ENCODE measurements at places on chromosomes 7 and 10.
A peak's percentile ranks its signal among the peaks of the same experiment; 100 is the strongest.

DNA sequence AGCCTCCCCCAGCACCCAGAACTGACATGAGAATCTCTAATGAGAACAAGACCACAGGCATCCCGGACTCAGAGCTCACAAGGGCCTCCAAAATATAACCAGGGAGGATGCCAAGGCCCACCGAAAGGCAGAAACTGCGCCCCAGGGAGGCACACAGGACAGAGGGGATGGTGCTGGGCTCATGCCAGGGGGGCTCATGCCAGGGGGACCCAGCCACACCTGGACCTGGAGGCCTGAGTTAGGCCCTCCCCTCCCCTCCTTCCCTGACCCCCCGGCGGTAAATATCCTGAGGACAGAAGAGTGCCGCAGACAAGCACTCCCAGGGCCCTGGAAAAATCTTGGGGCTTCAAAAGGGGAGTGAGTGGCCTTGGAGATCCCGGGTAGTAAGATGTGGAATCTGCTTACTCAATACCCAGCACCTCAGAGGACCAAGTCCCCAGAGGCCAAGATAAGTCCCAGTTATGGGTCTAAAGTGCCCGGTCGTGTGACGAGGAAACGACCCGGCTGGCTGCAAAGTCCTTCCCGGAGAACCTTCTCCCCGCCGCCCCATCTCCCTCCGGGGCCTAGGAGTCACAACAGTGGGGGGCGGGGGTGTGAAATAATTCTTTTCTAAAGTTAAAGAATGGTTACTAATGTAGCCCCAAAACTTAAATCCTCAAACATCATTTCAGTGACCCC lies 11.9 kb downstream of the PDGFA start:
- DNase-seq: no peak

DNA sequence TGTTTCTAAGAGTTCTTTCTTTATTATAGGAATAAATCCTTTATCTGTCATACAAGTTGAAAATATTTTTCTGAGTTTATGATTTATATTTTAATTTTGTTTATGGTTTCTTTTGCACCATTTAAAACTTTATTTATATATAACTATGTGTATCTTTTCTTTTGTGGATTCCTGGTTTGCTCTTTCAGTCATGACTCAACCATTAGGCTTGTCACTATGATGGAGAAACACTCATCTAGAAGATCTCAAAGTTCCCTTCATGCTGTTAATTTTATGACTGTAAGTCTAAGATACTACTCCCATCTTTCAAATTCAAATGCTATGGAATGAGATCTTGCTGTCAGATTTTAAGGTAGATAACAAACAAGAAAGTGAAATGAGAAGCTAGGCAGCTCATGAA lies 199.5 kb downstream of the INHBA start:
- DNase-seq: no peak

GRCh38 chr7:99380032-99380822 lies 5.7 kb downstream of the ARPC1B start:
- peak; percentile 67 for DNase-seq

DNA sequence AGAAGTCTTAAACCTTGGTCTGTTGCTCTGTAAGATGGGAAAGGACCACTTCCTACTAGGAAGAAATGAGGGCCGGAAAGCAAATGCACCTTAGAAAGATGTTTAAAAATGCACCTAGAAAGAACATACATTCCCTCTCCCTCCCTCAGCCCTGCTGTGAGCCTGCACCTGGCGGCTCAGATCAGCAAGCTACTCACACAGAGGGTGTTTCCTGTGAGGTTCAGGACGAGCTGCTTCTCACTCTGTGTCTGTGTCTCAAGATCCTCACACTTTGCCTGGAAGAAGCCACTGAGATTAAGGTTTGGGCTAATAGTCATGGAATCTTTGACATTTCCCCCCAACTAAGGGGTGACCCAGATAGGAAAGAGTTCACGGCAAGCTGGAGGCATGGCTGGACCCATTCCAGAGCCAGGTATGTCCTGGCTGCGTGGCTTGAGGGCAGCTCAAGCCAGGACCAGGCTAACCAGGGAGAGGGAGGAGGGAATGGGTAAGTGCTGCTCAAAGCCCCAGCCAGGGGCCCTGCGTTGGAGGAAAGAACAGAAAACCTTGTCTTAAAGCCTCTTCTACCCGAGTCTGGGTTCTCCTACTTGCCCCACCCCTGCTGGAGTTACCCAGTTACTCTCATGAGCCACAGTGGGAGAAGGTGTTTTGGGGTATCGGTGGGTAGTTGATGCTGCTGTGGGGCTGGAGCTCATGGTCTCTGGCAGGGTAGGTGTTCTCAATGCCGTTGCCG lies 47.5 kb downstream of the PODXL start:
- no peak for DNase-seq

DNA sequence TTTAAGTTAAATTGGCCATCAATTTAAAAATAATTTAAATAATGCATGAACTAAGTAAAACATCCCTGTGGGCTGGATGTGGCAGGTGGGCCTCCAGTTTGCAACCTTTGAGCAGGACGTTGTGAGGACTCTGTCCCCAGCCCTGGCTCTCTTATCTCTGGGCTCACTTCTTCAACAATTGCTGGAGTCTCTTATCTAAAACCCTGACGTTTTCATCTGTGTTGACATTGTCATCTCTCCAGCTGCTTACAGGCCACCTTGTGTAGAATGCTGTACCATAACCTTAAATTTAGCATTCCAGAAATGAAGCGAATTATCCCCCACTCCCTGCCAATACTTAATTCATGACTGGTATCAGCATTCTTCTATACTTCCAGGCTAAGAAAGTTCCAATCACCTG lies 3.2 kb upstream of the KIF5B start:
- no peak for DNase-seq

- no peak for DNase-seq
Measured at GRCh38 chr7:143463556-143463955, 14.1 kb upstream of the TAS2R41 start.

DNA sequence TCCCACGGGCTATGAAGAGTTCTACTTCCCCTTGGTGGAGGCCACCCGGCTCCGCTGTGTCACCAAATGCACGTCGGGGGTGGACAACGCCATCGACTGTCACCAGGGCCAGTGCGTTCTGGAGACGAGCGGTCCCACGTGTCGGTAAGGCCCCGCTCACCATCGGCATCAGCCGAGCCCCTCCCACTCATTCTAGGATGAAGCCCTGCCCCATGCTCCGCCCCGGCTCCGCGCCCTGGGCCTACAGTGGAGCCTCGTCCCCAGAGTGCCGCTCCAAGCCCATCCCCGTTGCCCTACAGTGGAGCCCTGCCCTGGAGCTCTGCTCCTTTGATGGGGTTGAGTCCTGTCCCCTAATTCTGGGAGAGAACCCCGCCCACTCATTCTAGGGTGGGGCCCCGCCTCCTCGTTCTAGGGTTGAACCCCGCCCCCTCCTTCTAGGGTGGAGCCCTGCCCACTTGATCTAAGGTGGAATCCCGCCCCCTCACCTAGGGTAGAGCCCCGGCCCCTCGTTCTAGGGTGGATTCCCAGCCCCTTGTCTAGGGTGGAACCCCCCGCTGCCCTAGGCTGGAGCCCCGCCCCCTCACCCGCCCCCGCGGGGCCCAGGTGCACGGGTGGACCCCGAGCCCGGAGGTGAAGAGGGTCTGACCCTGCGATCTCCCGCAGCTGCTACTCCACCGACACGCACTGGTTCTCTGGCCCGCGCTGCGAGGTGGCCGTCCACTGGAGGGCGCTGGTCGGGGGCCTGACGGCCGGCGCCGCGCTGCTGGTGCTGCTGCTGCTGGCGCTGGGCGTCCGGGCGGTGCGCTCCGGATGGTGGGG lies 3.4 kb upstream of the MUC12 start:
- peak; percentile 86 for DNase-seq

GRCh38 chr7:140610204-140611165 lies 30.1 kb downstream of the DENND2A start:
- DNase-seq: peak; percentile 65

DNA sequence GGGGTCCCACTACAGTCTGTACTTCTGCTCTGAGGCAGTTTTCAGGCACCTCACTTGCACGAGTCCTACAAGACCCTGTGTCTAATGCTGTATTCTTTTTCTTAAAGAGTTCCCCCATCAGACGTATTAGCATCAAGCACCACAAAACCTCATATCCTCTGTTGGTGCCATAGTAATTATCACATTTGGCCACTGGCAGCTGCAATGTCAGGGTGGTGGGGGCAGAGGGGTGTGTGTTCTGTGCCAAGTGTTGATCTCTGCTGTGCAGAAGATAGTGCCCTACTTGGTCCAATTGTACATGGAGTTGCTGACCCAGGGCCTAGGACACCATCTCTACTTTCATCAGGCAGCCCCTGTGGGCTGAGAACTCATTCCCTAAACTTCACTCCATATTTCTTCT lies 20.0 kb upstream of the JAZF1 start:
- no peak for DNase-seq

GRCh38 chr7:69122953-69123352 lies 475.3 kb upstream of the AUTS2 start:
- DNase-seq: no peak

GRCh38 chr7:105429746-105430612 lies 41.3 kb upstream of the SRPK2 start:
- peak; percentile 79 for DNase-seq

DNA sequence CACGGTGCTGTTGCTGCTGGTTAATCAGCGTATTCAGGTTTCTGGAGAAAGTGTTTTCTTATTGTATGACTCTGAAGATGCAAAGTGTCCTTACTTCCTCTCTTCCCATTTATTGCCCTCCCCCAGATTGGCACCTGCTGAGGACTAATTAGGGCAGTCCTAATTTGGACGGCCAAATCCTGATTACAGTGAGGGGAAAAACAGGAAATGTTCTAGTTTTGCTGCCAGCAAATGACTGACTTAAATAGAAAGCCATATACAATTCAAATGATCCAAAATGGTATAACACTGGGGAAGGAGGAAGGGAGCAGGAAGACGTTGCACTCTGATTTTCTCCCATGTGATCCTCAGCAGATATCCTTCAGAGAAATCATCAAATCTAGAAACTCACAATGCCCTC lies 222.4 kb upstream of the LRGUK start:
- DNase-seq: no peak

GRCh38 chr10:132408367-132408781 lies 11.4 kb downstream of the PWWP2B start:
- DNase-seq: no peak

DNA sequence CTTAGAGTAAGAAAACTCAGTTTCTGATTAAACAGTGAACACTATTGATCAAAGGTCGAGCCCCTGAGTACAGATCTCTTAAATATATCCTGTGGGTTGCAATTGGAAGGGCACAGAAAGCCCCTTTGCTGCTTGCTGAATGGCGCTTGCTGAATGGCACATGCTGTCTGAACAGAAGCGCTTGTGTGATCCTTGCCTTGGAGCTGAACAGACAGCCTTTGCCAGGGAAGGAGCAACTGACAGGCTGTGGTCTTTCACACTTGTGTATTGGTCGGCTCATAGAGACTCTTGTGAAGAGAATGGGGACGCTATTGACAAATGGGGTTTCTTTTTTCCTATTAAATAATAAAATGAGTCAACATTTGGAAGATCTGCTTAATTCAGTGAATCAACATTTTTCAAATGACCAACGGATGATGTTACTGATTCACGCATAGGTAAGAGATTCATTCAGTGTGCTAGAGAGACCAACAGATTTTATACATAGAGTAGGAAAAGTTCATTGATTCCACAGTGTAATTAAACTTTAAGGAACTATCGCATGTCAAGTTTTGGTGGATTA lies 99.4 kb upstream of the TNS3 start:
- no peak for DNase-seq

DNA sequence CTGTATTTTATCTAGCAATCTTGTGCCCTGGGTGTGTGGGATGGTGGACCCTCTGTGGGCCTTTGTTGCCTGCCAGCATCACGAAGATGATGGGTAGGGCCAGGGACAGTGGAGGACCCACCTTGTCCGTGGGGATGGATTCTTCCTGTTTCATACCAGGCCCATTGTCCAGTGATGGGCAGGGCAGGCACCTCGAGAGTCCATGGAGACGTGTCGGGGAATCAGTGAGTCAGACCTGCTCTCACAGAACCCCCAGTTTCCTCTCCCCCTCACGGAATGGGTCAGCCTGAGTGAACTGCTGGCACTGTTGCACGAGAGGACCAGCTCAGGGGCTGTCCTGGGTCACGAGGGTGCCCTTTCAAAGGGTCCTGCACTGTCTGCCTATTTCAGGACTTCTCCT lies 401.2 kb downstream of the RPS24 start:
- DNase-seq: no peak

DNA sequence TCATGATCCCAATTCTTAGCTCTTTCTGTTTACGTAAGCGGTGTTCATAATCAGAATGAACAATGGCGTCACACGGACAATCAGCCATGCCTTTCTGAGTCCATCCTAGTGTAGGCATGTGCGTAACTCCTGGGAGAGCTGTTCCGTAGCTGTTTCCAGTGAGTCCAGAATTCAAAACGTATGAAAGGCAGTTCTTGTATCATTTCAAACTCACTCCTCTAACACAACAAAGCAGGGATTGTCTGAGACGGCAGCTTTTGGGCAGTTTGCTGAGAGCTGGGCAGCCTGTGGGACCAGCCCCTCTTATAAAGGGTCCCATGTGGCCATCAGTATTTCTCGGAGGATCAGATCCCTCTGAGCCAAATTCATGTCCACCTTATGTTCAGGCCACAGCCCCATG lies 43.4 kb downstream of the PSPH start:
- peak; percentile 90 for DNase-seq

DNA sequence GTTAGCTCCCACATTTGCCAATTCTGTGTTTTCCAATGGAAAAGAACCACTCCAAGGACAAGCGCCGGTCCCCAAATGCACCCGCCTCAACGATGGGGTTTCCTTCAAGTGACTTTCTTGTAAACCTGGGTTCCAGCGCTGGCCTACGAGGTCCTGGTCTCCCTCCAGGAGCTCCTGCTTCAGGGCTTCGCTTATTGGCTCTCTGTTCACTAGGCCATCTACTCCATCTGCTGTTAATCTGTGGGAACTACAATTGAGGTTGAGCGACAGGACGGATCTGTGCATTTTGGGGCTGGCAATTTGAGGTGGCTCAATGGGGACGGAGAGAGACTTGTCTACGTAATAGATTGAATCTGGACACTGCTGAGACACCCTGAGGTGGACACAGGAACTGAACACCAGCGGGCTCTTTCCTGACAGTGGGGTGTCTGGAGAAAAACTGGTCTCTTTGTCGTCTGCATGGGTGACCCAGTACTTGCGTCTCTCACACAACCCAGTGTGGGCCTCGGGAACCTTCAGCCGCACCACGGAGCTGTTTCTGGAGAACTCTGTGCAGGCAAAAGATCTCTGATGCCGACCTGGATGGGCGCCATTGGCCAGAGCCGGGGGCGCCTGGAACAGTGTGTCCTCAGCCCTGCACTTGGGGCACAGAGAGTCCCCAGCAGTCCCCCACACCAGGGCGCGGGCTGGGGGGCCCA lies 115.9 kb upstream of the ADAM12 start:
- DNase-seq: no peak

DNA sequence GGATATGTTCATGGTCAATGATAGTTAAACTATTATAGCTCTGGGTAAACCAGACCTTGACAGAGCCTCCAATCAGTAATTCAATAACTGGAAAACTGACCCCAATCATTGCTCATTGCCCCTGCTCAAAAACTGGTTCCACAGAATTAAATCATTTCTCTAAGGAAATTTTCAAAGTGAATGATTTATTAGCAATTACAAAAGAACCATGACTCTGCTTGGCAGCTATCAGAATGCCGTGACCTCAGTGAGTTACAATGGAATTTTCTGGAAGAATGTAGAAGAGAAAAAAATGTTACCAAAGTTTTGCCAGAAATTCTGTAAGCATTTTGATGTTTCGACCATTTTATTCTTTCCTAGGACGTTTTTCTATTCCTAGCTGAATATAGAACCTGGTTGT lies 106.8 kb upstream of the APBB1IP start:
- no peak for DNase-seq

Measured in COLO829 (cell line).